Endothelial cell of umbilical vein (primary cell): ENCODE measurements at places on chromosomes 5 and 9. TPM values are rescaled to one million over a fixed set of nuclear protein-coding genes. Genes with fewer than 3 reads are reported as not detected.
A peak's percentile ranks its signal among the peaks of the same experiment; 100 is the strongest.

DNA sequence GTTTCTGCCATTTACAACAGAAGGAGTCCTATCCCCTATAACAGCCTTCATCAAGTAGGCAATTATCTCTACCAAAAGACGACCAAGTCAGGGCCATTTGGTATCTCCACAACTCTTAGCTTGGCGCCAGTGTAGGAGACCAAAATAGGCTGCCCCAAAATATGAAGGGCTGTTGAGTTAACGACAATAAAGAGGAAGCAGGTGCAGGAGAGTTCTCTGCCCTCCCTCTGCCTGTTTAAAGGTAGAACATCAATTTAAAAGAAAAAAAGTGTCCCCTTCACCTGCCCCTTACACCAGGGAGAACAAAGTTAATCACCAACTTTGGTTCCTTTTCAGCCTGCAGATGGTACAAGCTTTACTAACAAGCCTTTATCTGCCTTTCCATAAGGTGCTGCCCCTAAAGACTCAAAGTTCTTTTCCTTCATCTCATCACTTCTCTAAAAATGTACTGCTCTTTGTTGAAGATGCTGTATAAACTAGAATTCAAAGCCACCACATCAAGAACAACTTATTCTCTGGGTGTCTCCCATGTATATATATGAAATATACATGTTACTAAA is 33.3 kb downstream of the PPP1R2B start:
- DNase-seq = no peak
- H3K27me3 ChIP-seq = no peaks in the 10 kb centered on the region
- H3K27ac ChIP-seq = no peak overlapping the region
- H3K4me3 ChIP-seq = no peak overlapping the region
- H3K4me1 ChIP-seq = no peaks in the 10 kb centered on the region
- no peaks in the 10 kb centered on the region for H3K36me3 ChIP-seq

DNA sequence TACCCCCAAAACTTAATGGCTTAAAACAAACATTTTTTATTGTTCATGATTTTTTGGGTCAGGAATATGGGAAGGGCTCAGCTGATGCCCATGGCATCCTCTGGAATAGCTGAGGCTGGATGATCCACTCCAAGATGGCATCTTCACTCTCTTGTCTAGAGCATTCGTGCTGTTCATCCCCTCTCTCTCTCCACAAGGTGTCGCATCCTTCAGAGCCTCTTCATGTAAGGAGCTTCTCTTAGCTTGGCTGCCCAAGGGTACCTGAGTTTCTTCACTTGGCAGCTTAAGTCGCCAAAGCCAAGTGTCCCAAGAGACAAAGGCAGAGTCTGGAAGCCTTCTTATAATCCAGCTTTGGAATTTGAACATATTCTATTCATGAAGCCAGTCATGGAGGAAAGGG is 294.7 kb downstream of the CHSY3 start:
- no peak overlapping the region for H3K27ac ChIP-seq
- no peaks in the 10 kb centered on the region for H3K4me1 ChIP-seq
- DNase-seq = peak; percentile 27
- no peaks in the 10 kb centered on the region for H3K27me3 ChIP-seq
- no peaks in the 10 kb centered on the region for H3K36me3 ChIP-seq

GRCh38 chr9:22392523-22392922 is 54.1 kb upstream of the DMRTA1 start:
- H3K27ac ChIP-seq = no peak overlapping the region
- no peak for DNase-seq
- H3K27me3 ChIP-seq = peaks cover 2% of the 10 kb centered on the region
- no peak overlapping the region for H3K4me3 ChIP-seq
- H3K36me3 ChIP-seq = no peaks in the 10 kb centered on the region
- no peaks in the 10 kb centered on the region for H3K4me1 ChIP-seq

- H3K36me3 ChIP-seq = no peaks in the 10 kb centered on the region
- no peaks in the 10 kb centered on the region for H3K27me3 ChIP-seq
- no peak for DNase-seq
- no peak overlapping the region for H3K4me3 ChIP-seq
- no peak overlapping the region for H3K27ac ChIP-seq
- H3K4me1 ChIP-seq = no peaks in the 10 kb centered on the region
Measured at GRCh38 chr5:45793638-45794532, 97.7 kb upstream of the HCN1 start.

Gene CCNO
- 0.58 and 0.88 TPM in 2 replicates for total RNA-seq

DNA sequence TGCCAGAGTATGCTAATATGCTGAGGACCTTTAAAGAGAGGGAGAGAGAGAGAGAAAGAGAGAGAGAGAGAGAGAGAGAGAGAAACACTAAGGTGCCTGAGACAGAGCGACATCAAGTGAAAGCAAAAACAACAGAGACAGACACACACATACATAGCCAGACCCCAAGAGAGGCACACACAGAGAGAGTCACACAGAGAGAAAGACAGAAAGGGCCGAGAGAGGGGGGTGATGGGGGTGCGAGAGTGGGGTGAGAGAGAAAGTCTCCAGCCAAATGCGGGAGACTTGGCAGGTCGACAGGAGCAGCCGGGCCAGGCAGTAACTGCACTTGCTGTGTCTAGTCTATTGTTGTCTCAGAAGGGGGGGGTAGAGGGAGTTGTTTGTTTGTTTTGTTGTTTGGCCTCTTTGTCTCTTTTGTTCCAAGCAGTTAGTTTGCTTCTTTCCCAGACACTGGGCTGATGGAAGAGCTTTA is 30.1 kb upstream of the NFIB start:
- H3K36me3 ChIP-seq = no peaks in the 10 kb centered on the region
- peaks cover 33% of the 10 kb centered on the region for H3K4me1 ChIP-seq
- H3K27ac ChIP-seq = no peak overlapping the region

DNA sequence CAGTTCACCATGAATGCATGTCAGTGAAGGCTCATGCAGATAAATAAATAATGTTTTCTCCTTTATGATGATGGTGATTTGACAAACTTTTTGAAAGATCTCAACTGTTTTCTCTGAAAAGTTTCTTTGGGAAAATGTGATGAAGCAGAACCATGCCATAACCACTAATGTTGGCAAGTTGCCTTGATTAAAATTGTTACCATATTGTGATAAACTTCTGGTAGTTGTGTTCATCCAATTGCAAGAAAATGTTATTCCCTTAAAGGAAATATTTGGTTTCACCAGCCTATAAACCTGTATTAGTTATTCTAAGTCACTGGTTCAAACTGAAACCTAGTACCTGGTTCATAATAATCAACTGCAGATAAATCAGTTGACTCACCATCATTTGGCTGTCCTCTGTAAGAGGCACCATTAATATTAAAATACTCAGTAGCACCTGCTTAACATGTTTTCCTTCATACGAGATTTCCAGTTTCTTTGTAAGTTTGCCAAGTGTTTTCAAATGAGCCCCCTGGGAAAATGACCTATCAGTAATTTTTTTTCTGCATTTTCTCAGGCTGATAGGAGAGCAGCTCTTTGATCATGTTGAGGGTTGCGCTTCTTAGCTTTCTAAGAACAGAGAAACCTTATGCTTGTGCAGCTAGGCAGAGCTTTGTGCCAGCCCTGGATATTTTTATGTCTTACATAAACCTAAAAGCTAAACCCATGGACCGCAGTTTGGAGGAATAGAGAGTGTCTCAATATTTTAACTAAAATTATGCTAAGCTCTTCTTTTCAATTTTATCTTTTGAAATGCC is 88.0 kb downstream of the LURAP1L start:
- no peaks in the 10 kb centered on the region for H3K36me3 ChIP-seq
- H3K4me3 ChIP-seq = no peak overlapping the region
- no peaks in the 10 kb centered on the region for H3K27me3 ChIP-seq
- H3K27ac ChIP-seq = no peak overlapping the region

Gene FCN1
- total RNA-seq = not detected in 2 replicates
